ENCODE measurements at places on chromosomes 7 and 10.

- no peak for DNase-seq
Observed at GRCh38 chr10:124746992-124747391, 2.8 kb upstream of the FAM53B start.

DNA sequence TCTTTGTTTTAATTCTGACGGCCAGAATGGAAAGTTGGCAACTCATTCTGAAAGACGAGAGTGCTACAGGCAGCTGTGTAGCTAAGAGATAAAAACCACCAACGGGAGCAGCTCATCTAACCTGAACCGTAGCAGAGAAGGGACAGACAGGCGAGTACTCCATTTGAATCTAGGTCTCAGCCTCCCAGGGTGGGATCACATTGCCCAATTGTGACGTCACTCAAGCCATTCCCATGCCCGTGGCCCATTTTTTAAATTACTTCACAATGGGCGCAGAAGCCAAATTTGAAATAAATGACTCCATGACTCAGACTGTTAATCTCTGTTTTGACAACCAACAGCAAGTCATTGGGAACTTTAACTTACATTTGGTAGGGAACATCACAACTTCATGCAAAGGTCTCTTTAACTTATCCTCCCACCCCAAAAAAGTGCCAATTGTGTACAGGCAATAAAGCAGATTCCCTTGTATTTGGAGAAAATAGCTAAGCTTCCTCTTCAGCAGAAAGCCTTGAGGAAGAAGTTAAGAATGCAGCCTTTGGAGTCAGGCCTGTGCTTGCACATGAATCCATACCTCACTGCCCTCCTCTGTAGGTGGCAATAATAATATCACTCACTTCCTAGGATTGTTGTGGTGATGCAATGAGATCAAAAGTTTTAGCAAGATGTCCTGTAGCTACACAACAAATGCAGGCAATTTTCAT, 93.2 kb upstream of the KIF5B start:
- DNase-seq, result peak; percentile 82

DNA sequence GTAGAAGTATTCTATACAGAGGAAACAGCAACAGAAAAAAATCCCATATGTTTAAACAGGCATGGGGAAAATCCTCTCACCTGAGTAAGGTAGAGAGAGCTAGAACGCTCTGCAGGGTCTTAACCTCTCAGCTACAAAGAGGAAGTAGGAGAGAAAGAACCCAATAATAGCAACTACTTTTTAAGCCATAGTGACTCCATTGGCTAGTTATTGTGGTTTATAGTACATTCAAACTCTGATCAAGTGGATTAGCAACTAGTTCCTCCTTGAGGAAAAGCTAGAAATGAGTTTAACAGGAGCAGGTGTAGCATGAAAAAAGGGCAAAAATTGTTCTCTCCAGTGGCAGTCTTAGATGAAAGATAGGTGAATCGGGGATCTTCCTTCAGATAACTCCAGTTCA, 89.7 kb downstream of the HGF start:
- no peak for DNase-seq

DNA sequence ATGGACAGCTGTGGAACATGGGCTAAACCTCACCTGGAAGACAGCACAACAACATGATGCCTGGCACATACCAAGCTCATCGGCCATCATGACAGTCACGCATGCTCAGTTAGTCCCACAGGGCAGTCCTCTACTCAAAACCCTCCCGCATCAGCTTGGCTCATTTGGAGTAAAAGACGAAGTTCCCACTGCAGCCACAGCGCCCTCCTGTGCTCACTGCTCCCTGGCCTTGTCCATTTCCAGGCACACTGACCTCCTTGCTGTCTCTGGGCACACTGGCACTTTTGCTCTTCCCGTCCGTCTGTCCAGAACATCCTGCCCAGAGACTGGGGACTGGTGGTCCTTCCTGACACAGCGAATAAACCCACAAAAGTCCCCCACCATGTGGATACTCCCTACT, 66.2 kb downstream of the LARP4B start:
- DNase-seq, result no peak

DNA sequence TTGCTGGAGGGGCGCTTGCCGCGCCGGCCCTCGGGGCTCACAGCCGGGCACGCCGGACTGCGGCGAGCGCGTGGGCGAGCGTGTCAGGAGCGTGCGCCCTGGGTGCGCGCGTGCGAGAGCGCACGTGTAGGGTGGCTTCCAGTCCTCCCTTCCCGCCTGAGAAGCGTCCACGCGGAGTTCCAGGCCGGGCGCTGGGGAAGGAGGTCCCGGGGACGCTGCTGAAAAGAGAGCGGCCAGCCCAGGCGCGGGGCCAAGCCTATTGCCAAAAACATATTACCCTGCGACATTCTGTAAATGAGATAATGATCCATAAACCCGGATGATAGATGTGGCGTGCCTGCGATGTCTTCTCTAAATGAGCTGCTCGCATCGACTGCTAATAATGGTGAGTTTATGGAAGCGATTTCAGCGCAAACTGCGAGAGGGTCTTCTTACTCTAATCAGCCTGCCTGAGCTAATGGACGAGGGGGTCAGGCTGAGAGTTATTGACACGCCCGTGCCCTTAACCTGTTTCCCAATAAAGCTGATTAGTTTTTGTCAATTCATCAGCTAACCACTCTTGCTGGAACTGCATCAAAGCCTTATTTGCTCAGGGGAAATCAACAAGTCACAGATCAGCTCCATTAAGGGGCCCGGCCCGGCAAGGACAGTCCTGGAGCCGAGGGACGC, 8.0 kb upstream of the MNX1 start:
- peak; percentile 41 for DNase-seq

DNA sequence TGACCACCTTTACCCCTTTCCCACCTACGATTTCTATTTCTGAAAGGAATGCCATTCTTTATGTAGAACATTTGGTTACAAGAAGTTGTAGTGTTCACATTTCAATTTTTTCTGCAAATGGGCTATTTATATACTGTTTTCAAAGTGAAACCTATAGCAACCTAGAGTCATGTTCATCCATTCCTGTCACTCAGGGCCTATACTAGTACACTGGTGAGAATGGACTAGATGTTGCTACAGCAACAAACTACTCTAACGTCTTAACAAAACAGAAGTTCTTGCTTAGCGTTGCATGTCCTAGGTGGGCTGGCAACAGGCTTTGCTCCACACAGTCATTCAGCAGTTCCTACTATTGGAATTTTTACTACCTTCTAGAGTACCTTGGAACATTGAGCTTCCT, 16.3 kb downstream of the CASD1 start:
- DNase-seq, result no peak

DNA sequence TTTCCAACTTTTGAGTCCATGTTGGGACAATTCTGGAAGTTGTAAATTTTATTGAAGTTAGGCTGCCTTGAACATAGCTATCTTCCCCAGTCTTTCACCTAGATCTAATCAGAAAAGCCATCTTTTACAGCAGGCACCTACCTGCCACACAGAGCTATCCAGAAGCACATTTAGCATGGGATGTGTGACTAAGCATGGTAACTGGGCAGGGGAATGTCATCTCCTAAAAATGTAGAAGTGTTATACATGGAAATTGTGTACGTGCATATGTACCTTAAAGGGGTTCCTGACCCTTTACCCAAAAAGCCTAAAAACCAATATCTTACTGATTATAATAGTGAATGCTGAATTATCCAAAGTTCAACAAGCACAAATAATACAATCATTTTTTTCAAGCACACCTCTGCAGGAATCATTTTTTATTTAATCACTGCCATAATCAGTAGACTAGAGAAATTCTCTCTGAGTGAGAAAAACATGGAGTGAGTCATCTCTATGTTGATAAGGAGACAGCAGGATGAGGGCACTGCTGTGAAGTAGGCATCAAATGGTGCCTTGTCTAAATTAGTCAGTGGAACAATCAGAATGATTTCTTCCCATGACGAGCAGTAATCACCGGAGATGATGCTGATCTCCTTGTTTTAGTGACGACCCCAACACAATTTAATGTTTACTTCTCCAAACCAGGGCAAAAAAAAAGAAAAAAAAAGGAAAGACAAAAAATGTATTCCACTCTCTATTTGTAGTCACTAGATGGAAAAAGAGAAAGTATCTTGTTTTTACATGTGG, 75.9 kb downstream of the SORBS1 start:
- DNase-seq, result no peak

DNA sequence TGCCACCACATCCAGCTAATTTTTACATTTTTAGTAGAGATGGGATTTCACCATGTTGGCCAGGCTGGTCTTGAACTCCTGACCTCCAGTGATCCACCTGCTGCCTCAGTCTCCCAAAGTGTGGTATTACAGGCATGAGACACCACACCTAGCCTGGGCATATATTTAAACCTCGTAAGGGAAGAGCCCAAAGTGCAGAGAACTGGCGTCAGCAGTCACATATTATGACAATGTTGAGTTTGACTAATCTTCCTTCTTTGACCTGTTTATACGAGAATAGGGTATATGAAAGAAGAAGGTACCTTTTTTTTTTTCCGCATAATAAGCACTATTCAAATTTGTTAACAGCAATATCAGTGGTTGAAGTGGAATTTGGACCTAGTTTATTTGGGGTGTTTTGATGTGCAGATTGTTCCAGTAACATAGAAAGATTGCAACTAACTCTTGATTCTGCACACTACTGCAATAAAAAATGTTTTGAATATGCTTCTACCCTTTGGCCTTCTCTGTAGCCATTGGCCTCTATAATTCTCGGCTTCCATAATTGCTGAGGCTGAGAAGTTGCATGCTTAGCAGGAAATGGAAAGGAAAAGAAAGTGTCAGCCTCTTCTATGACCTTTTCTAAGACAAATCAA, 55.9 kb downstream of the MINPP1 start:
- DNase-seq, result no peak

DNA sequence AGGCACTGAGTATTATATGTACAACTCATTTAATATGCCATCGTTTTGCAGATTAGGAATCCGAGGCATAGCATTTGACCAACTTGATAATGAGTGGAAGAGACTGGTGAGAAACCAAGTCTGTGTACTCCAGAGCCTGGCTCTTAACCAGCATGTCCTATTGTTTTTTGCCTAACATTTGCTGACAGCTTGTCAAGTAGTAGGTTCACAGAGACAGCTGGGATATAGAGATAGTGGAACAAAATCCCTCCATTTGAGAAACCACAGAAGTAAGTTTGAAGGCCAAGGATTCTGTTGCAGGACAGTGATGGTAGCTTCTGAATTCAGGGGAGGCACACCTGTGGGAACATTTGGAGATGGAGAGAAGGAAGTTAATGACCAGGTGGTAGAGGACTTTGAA, 206.9 kb upstream of the PRPS1L1 start:
- no peak for DNase-seq

DNA sequence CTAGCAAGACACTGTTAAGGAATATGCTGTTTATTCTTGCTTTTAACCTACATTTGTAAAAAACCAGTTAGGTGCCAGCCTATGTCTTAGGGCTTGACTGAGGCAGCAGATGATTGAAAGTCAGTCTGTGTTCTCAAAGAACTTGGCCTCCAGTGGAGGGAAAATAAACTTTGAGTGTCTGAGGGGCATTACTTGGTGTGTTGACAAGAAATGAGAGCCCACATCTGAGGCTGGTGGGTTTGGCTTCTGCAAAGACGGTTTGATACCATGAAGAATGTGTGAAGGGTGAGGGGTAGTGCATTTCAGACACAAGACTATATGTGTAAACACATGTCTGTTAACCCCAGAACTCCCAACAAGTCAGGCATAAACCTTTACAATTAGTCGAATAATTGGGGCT, 28.5 kb downstream of the CCSER2 start:
- DNase-seq, result no peak

DNA sequence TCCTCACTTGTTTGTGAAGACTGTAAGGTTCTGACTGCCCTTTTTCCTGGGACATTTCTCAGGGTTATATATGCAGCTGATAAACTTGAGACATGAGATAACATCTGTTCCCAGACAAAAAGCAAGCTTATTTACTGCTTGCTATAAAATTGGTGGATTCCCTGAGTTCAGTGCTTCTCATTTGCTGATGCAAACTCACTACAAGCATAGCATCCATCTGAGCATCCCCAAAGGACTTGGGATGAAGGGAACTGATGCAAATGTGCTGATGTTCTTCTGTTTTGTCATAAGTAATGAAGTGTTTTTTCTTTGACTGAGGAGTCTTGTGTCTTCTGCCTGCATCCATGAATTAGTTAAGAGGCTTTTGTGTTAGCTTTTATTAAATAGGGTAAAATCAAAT, 183.2 kb downstream of the ADK start:
- no peak for DNase-seq

GRCh38 chr7:8592167-8592566, 158.8 kb downstream of the NXPH1 start:
- DNase-seq, result no peak

- DNase-seq, result no peak
Observed at GRCh38 chr7:34982371-34983019, 54.8 kb downstream of the DPY19L1 start.

DNA sequence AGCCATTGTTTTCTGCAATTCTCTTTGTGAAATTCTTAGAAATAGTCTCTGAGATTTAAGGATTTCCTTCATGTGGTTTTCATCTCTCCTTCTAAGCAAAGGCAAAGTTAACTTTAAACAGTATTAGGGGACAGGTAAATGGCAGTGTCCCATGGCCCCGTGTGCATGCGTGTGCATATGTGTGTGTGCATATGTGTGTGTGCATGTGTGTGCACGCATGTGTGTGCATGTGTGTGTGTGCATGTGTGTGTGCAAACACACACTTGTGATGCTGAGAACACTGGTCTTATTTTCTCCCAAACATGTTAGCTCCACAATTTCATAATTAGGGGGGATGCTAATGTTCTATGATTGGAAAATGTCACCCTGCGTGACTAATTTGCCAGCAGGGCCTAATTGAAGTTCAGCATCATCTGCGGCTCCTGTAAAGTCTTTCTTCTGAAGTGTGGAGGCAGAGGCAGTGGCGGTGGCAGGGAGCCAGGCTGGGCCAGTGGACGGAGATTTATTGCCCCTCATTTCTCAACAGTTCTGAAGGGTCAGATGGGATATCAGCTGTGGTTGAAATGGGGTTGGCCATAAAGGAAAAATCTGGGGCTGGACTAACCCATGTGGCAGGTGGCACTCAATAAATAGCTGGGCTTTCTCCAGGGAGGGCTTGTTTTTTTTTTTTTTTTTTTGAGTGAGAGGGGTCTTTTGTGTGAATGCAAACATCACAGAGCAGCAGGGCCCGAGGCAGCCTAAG, 289.3 kb upstream of the PODXL start:
- DNase-seq, result no peak

- DNase-seq, result no peak
Observed at GRCh38 chr10:4357911-4358310, 468.1 kb upstream of the AKR1E2 start.
